ENCODE measurements at places on chromosomes 3 and 15.

DNA sequence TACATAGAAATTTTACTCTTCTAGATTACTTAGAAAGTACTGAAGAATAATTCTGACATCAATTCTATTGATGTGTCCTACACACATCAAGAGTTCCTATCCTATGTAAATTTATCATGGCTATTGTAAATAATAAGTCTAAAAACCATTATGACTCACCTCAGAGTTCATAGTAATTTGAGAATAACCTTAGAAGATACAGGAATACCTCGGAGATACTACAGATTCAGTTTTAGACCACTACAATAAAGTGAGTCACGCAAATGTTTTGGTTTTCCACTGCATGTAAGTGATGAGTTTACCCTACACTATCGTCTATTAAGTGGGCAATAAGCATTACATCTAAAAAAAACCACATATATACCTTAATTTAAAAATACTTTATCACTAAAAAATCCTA is 74.8 kb downstream of the NR1I2 start:
- no peak for DNase-seq

- DNase-seq: peak; percentile 1
Measured at GRCh38 chr15:96474231-96474664, 143.7 kb downstream of the NR2F2 start.

DNA sequence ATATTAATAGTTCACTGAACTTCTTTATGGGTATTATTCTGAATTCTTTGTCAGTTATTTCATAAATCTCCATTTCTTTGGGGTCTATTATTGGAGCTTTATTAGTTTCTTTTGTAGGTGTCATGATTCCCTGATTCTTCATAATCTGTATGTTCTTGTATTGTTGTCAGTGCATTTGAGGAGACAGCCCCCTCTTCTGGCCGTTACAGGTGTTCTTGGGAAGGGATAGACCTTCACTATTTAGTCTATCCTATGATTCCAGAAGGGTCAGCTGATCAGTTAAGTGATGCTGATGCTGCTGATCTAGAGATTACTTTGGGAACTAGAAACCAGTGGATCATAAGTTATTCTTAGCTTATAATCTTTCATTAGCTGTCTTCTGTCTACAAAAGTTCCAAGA is 34.9 kb downstream of the TMEM39A start:
- DNase-seq: peak; percentile 12

- DNase-seq: no peak
Measured at GRCh38 chr3:12127391-12127790, 31.3 kb downstream of the TIMP4 start.

GRCh38 chr3:126308394-126309125 is 48.6 kb downstream of the KLF15 start:
- DNase-seq: no peak

- no peak for DNase-seq
Measured at GRCh38 chr15:77854980-77855379, 222.3 kb upstream of the LINGO1 start.

DNA sequence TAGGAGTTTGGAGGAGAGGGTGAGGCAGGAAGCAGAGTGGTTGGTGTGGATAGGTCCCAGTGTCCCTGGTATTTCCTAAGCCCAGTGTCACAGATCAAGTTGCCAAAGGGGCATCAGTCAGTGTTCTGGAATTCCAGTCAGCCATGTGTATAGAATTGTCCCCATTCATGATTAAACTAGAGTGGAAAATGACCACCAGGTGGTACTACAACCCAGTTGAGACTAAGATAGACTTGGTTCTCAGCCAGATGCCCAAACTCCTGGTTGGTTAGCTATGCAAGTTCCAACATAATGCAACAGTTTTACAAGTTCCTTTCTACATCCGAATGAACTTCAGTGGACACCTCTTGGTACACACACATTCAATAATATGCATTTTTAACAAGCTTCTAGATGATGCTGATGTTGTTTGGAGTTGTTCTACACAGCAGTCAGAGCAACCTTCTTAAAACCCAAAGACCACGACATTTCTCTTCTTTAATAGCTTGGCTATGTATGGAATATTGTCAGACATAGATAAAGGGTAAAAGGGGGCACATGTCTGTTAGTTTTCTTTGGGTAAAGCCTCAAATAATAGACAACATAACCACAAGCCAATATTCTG is 8.4 kb upstream of the ATR start:
- DNase-seq: peak; percentile 83

DNA sequence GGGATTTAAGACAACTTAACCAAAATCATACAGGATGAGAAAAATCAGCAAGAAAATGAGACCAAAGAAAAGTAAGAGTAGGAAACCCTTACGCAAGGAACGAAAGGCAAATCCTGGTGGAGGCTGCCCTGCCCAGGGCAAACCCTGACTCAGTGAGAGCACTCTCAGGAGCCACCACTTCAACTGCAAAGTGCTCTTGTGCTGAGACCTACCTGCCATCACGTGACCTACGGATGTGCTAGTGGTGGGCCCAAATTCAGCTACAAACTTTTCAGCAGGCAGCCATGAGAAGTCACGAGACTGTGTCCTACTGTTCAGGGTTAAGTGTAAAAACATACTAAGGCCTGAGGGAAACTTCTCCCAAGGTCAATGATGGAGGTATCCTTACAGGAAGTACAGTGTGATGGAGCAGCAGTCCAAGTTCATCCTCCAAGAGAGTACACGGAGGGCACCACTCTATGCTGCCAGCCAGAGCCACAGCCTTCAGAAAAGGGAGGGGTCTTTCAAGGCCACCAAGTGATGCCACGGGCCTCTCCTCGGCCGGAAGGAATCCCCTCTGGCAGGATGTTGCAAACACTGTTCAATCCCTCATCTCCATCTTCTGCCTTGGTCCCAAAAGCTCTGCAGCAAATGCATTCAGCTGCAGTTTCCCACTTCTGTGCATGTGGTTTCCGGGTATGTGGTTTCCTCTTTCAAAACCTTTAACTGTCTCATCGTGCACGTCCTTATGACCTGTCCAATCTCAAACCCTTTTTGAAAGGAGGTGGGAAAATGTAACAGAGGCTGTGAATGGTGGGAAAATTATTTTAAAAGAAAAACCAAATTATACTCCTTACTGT is 9.5 kb downstream of the CHSY1 start:
- peak; percentile 76 for DNase-seq

DNA sequence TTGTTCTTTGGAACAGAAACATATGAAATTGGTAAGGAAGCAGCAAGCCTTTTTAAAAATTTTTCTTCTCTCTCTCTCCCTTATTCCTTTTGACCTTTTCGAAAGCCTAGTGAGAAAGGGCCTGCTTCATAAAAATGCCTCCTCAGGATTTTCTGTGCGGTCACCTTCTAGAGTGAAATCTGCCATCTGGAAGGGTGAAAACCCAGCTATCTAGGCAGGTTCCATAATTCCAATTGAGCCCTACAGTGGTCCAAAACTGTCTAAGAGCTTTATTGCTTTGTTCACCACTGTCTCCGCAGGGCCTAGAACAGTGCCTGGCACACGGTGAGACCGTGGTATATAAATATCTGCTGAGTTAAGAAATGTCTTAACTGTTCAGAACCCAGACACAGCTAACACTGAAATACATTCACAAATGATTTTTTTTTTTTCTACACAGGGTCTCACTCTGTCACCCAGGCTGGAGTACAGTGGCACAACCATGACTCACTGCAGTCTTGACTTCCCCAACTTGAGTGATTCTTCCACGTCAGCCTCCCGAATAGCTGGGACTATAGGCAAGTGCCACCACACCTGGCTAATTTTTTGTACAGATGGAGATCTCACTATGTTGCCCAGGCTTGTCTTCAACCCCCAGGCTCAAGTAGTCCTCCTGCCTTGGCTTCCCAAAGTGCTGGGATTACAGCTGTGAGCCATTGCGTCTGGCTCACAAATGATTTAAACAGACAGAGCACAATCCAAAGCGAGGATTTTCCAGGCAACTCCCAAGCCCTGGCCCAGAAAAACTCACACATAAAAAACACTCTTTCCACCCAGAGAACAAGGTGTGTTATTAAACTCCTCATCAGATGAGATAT is 64.4 kb downstream of the FRMD4B start:
- DNase-seq: no peak

GRCh38 chr3:65703026-65703425 is 335.7 kb downstream of the MAGI1 start:
- no peak for DNase-seq

GRCh38 chr3:105976196-105976595 is 107.4 kb upstream of the CBLB start:
- DNase-seq: peak; percentile 12

DNA sequence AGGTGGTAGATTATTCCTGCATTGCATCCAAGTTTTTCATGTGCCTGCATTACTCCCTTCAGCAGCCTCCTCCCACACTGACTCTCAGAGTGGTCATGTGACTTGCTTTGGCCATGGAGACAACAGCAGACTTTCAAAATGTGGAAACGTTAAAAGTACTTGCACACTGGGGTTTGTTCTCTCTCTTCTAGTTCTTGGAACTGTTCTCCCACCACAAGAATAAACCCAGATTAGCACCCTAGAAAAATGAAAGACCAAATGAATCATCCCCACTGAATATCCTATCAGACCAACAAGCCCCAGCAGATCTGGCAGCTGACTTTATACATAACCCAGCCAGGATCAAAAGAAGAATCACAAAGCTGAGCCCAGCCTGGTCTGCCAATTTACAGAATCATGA is 398.5 kb downstream of the VPS13C start:
- peak; percentile 67 for DNase-seq

DNA sequence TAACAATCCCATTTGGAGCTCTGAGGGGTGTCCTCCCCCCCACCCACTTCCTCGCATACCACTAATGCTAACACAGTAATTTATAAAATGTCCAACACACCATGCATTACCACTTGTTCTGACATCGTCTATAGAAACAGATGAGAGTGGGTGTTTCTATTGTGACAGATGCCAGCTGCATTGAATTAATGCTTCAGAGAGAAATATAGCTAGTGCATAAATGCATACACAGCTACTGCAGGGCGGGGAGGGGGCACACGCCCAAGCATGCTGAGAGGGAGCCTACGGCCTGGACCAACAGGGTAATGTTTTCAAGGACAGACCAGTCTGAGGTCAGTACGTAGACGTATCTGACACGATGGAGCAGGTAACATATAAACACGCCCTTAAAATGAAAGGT is 106.0 kb upstream of the FEZF2 start:
- no peak for DNase-seq

DNA sequence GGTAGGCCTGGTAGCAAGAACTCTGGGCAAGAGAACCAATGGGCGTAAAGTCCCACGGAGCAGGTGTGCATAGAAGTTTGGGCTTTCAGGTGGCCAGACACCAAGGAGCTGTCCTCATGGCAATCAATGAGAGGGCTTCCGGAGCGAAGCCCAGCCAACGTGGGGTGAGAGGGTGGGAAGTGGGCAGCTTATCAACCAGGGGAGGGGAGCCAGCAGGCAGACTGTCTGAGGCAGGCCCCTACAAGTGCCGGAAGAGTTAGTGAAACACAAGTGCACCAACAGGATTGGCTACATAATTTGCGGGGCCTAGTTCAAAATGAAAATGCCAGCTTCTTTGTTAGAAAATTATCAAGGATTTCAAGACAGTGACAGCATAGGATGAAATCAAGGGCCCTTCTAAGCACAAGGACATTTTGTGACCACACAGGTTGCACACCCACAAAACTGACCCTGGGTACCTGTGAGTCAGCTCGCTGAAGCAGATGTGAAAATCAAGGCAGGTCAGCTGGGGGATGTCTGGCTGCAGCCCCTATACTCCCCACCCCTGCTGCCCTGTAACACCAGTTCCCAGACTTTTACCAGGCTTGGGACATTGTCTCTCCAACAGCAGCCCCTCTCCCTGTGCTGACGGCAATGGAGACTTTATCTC is 102.1 kb upstream of the ETV5 start:
- no peak for DNase-seq

DNA sequence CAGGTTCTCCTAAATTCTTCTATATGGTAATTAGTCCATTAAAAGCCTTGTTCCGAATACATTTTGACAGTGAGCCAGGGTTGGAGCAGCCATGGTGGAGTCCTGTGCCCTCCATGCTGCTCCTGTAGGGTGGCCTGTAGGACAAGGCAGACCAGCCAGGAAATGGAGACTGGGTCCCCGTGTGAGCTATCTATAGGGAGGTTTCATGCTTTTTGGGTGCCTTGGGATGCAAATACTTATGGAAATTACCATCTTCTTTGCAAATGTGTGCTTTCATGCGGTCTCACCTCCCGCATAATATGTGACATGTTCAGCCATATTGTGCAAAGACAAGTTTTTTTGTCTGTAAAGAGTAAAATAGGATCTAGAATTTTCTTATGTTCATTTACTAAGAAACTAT is 58.0 kb upstream of the FURIN start:
- DNase-seq: no peak

- no peak for DNase-seq
Measured at GRCh38 chr3:197820550-197821335, 29.7 kb downstream of the LRCH3 start.

- no peak for DNase-seq
Measured at GRCh38 chr3:50139718-50140423, 15.3 kb upstream of the SEMA3F start.

GRCh38 chr15:41798607-41799487 is 24.6 kb downstream of the MAPKBP1 start:
- DNase-seq: peak; percentile 41

- no peak for DNase-seq
Measured at GRCh38 chr3:182568876-182569275, 224.4 kb upstream of the ATP11B start.

DNA sequence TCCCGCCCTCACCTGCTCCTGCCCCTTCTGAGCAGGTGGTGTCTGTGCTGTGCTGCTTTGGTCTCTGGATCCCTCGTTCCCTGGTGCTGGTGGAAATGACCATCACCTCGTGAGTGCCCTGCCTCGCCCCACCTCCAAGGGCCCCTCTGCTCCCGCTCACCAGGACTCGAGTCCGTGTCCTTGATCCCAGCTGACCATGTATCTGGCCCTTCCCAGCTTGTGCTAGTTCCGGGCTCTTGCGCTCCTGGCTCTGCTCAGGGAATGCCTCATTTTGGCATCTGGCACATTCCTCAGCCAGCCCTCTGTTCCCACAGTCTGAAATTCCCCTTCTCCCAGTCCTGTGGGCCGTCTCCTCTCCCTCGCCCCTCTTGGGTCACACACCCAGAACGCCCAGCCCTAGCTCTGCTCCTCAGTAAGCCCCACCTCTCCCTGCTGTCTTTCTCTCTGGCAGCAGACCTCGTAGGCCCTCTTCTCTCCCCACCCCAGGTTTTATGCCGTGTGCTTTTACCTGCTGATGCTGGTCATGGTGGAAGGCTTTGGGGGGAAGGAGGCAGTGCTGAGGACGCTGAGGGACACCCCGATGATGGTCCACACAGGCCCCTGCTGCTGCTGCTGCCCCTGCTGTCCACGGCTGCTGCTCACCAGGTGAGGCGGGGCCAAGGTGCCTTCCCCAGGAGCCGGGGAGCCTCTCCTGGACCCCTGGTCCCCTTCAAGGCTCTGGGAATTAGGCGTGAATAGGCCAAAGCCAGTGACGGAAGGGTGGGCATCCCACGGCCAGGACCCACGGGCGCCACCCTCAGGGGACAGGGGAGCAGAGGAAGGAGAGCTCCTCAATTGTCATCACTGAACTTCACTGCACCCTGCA is 11.5 kb downstream of the SLC51A start:
- peak; percentile 26 for DNase-seq

Measured in fibroblast of mammary gland (primary cell).